ENCODE measurements at places on chromosomes 7 and 10. TPM values are rescaled to one million over a fixed set of nuclear protein-coding genes. Genes with fewer than 3 reads are reported as not detected.

- DNase-seq = no peak
Observed at GRCh38 chr10:3135006-3135405, 37.6 kb downstream of the PITRM1 start.

- no peak for DNase-seq
Observed at GRCh38 chr10:119301397-119301796, 94.0 kb downstream of the GRK5 start.

Gene TMEM213
- not detected for polyA plus RNA-seq

DNA sequence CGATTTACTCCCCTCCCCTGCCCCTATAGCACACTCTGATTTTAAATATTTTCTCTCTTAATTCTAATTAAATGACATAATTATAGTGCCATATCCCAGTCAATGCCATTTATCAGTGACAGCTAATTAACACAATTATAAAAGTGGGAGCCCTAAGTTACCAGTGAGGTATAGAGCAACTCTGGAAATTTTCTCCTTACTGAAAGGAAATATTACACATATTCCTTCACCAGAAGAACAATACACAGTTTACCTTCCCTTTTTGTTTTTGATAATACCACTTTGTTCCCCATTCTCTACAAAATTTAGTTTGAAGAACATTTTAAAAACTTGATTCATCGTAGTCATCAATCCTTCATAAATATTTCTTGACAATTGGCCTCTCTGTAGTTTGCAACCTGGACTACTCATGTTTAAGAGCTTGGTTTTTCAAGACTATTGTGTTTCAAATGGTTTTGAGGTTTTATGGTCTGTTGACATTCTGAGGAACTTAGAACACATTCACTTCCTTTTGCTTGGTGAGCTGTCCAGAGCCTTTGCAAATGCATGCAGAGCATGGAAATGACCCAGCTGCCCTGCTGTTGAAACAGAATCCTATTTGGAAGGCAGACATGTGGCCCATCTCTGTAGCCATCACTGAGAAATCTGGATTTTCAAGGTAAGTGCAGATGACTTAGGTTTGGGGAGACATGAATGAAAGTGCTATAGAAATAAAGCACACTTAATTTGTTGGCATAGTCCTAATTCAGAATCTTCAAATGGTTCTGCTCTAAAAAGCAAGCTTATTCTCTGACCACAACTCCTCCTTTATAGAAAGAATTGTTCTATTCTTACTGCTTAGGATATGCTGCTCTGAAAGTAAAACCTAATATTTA, at the start of gene GPR141:
Gene GPR141 (plus strand): TSS at position 521 of the 875 bp plus-strand sequence. CDS start 56,628 bp downstream, outside the sequence.
- no peak for DNase-seq

- DNase-seq = no peak
Observed at GRCh38 chr7:40881405-40881926, 746.7 kb downstream of the SUGCT start.

DNA sequence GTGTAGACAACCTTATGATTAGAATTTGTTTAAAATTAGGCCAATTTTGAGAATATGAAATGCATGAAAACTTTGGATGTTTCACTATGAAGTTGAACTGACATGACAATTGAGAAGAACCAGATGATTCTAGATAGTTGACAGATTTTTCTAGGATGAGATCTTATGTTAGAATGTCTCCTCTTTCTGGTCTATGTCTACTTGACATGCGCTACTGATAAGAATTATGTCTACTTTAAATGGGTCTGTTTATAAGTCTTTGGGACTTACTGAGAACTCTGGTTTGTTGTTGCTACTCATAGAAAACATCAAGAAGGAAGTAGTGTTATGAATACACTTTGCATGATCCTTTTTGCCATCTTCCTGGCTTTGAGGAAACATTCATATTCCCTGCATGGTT, 228.2 kb upstream of the CCDC6 start:
- DNase-seq = no peak

Gene PRXL2A
- 28.4 TPM for polyA plus RNA-seq

Gene TBL2
- polyA plus RNA-seq = 8.1 TPM

DNA sequence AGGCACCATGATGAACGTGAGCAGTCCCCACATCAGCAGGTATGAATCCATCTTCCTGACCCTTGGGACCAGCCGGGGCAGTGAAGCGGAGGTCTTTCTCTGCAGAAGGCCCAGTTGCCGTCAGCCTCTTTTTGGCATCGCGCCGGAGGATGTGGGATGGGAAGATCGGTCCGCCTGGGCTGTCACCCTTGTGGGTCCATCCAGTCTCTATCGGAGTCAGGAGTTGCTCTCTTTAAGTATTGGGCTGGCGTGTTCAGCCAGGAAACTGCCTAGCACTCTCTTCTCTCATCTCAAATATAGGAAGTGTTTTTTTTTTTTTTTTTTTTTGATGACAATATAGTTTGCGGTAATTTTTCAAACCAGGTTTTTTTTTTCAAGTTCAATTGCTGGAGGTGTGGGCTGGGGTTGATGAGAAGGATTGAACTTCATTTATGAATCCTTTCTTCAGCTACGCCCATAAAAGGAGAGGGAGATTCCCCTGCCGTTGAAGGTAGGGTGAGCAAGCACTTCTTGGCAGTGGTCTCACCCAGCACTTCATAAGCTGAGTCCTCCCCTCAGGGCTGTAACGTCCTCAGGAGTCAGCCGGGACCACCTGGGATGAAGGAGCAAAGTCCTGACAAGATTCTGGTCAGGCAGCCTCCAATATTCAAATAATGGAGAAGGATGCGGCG, at the start of gene IL2RA:
Gene IL2RA (minus strand): TSS at position 267 of the 671 bp plus-strand sequence. CDS start 216 bp downstream, at position 51.
- DNase-seq = no peak

DNA sequence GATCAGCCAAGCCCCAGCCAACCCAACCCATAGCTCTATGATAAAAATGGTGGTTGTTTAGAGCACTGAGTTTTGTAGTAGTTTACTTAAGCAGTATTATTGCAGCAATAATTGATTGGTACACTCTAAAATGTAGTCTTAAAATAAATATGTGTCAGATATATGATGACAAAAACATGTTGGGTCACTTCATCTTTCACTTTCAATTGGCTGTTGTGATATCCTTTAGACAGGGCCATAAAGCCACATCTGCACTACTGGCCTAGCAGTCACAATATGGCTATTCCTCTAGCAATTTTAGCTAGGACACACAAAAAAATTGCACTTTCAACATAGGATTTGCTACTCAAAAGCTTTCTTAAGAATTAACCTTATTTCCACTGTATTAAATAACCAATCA, 5.9 kb upstream of the CAV1 start:
- no peak for DNase-seq

DNA sequence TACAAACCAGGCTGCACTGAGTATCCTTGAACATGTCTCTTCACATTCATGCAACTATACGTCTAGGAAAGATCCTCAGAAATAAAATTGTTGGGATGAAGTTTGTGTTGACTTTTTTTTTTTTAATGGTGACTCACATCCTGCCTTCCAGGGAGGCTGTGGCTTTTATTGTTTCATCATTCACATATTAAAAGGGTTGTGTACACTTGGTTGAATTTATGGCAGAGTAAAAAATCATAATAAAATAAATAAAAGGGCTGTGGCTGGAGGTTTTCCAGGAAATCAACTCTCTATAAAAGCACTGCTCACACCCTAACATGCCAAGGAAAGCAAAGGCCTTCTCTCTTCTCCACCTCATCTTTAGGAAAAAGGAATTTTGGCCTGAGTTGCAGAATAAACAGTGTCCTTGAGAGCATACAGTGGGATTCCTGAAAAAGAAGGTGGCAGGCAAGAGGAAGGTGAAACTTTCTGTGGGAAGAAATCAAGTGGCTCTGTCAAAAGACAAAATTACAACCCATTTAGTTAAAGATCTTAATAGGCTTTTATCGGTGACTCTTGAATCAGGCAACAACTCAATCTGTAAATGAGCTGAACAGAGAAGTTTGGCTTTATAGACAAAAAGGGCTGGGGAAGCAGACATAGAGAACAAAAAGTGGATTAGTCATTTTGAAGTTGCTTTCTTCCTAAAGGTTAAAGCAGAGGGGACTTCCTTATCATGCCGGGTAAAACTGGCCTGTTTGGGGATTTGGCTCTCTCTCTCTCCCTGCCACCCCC, 41.6 kb upstream of the FHIP2A start:
- no peak for DNase-seq

DNA sequence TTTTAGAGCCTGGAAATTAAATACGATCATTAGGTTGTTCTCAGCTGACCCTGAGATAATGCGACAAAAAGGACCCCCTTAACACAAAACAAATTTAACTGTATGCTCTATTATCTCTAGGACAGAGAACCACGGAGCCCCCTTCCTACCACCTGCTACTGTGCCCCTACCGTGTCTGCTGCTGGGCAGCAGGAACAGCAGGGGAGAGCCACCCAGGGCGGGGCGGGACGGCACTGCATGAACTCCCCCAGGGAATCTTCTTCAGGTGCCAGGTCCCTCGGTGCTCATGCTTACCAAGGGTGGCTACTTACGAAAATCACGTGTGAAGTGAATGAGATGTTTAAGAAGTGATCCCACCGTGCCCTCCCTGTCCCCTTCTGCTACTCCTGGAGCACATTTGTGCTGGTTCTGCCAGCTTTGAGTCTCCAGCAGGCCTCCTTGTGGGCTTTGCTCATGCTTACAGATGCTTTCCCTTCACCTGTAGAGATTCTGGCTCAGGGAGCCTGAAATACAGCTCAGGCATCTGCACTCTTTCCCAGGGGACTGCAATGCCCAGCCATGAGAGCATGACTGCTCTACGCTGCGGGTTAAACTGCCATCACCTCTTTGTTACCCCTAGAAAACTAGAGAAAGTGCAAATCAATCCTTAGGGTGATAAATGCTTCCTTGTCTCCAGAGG, 59.9 kb downstream of the MRPL32 start:
- no peak for DNase-seq

Gene SNX10
- polyA plus RNA-seq = 0.25 TPM

Gene RHOBTB1
- 13.6 TPM for polyA plus RNA-seq

GRCh38 chr7:151923097-151923876, 33.0 kb upstream of the GALNTL5 start:
- DNase-seq = no peak

- no peak for DNase-seq
Observed at GRCh38 chr7:1710936-1711335, 40.9 kb downstream of the ELFN1 start.

Gene RET
- polyA plus RNA-seq = 0.35 TPM

Gene PLEKHS1
- polyA plus RNA-seq = not detected

Gene TRIM50
- polyA plus RNA-seq = 0.17 TPM

GRCh38 chr10:80187060-80187459, 18.3 kb downstream of the ANXA11 start:
- no peak for DNase-seq

GRCh38 chr10:49679480-49679893, at the start of gene C10orf53:
C10orf53 (plus strand) TSS chr10:49679651; CDS start chr10:49679698, 47 bp downstream.
- DNase-seq = no peak

DNA sequence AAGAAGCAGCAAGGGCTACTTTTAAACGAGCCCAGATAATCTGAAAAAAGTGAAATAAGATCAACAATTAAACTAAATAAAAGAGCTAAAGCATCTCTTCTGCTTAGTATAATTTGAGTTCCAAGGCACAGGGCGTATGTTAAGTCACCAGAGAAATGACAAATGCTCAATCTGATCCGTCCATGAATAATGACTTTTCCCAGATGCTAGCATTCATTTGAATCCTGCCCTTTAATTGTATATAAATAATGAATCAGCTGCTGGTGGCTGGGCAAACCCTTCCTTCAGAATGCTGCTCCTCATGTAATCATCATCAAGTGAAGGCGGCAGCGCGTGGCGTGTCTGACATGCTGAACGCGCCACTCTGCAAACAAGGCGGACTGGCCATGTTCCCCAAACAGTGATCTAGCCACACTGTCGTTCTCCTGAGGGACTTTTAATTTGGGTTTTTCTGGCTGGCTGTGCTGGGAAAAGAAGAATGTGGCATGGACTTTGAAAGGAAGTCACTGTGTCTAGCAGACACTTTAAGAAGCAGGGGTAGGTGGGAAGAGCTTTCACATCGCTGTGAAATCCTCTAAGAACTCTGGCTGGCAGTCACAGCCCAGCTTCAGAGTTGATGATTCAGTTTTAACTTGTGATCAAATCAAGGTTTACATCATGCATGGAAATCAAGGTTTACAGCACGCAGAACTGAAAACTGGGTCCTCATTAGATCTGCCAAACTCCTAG, 70.7 kb downstream of the BEND7 start:
- DNase-seq = no peak

GRCh38 chr7:157694376-157694665, 357.5 kb downstream of the DNAJB6 start:
- DNase-seq = no peak

GRCh38 chr10:126334272-126334671, 54.0 kb downstream of the ADAM12 start:
- no peak for DNase-seq

Gene DGKB
- 0.04 TPM for polyA plus RNA-seq

Gene ATOH7
- polyA plus RNA-seq = not detected

DNA sequence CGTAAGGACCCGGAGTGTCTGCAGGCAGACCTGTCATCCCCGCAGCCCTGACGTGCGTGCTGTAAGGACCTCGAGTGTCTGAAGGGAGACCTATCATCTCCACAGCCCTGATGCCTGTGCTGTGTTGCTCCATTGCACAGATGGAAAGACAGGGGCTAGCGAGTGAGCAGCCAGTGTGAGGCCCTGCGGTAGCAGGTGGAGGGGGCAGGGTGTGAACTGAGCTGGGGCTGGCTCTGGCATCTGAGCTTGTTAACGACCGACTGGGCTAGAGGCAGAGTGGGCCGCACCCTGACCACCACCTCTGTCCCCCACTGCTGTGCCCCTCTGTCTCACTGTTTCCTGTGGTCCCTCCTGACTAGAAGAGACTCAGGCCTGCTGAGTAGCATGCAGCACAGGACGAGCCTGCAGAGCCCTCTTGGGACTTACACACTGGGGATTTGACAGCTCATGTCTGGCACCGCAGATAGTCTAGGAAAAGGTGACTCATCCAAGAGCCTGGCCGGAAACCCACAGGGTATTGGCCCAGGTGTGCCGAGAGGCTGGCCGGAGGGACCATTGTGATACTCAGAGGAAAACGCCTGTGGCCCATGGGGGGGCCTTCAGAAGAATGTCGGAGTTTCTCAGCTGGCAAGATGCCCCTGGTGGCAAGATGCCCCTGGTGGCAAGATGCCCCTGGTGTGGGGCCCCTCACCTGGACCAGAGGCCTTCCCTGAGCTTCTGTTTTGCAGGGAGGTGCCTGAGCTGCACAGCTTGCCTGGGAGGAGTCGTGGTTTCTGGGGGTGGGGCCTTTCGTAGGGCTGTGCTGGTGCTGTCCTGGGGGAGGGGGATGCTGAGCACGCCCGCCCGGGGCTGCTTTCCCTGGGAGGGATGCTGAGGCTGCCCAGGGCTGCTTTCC, 34.3 kb downstream of the INPP5A start:
- peak; percentile 61 for DNase-seq

- no peak for DNase-seq
Observed at GRCh38 chr10:87506956-87507355, 2.3 kb downstream of the MINPP1 start.

DNA sequence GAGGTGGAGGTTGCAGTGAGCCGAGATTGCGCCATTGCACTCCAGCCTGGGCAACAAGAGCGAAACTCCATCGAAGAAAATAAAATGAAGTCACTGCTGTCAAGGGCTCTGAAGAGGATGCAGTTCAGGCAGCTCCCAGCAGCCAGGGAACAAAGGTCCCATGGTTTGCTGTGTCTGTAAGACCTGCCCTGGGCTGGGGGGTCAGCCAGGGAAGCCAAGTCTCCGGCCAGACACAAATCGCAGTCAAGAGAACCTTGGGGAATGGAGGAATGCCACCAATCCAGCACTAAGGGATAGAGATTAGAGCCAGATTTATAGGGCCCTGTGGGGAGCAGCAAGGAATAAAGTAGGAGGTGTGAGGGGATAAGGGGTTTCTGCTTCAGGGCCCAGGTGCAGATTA, 28.9 kb upstream of the VSIR start:
- DNase-seq = peak; percentile 11
